ENCODE measurements at places on chromosomes 11 and 22.
A peak's percentile ranks its signal among the peaks of the same experiment; 100 is the strongest.

GRCh38 chr22:47068626-47068996 lies 306.2 kb downstream of the TBC1D22A start:
- DNase-seq, result no peak

GRCh38 chr11:108432783-108433182 lies 34.5 kb downstream of the C11orf65 start:
- peak; percentile 87 for DNase-seq

DNA sequence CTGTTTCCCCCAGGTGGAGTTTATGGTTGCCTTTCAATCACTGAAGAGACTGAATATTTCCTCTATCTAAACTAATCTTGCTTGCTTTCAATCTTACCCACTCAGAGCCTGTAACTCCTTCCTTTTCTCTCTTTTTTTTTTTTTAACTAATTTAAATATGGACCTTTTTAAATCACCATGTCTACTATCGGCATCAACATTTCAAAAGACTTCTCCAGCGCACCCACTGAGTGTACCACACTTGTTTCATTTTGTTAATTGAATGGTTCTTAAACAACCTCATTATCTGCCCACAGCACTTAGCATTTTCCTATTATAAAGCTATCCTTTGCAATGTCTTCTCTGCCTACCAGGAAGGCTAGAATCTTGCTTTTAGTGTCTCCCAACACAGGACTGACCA lies 1212.5 kb downstream of the LRRC4C start:
- DNase-seq, result no peak

DNA sequence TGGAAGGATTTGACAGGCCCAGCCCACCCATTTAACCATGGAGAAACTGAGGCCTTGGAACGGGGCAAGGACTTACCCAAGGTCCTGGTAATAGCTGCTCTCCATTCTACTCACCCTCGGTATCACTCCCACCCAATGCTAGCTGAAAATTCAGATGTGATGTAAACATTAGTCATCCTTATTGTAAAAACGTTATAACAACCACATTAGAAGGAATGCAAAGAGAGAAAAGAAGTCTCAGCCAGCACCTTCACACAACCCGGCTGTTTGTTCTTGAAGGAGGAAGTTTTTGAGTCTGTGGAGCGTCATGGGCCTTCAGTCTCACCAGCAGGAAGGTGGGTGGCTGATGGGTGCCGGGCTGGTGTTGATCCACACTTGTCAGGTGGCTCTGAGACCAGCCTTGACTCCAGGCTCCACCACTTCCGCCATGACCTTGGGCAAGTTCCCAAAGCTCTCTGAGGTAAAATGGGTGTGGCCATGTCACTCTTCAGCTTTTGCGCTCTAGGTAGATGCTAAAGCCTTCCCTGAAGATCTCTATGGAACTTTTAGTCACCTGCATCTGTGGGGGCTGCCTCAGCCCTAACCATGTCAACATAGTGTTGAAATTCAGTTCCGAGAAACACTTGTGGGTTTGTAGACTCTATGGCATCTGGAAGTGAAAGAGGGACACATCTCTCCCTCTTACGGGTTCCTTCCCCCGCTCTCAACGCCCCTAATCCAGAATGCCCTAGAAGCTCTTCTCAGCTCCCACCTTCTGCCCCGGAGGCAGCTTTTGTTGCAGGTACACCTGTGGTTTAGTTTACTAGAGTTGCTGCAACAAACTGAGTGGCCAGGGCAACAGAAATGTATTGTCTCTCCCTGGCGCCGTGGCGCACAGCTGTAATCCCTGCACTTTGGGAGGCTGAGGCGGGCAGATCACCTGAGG lies 14.8 kb downstream of the CD6 start:
- DNase-seq, result no peak

DNA sequence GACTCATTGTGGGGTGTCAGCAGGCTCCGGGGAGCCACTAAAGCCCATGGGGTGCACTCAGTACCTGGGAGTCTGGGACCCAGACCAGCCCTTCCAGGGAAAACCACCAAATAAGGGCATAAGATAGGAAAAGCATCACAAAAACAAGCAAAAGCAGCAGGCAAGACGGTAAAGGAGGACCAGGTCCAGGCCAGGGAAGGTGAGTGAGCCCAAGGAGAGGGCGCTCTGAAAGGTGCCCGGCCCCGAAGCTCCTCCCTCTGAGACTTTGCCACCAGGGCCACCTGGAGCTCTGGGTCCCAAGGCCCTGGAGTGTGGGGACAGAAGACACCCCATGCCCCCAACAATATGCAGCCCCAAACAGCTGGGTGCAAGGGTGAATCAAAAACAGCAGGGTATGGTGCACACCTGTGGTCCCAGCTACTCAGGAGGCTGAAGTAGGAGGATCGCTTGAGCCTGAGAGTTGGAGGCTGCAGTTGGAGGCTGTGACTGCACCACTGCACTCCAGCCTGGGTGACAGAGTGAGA lies 5.2 kb upstream of the IL17REL start:
- DNase-seq, result no peak

GRCh38 chr11:117953024-117953671 lies 23.9 kb upstream of the TMPRSS13 start:
- no peak for DNase-seq

DNA sequence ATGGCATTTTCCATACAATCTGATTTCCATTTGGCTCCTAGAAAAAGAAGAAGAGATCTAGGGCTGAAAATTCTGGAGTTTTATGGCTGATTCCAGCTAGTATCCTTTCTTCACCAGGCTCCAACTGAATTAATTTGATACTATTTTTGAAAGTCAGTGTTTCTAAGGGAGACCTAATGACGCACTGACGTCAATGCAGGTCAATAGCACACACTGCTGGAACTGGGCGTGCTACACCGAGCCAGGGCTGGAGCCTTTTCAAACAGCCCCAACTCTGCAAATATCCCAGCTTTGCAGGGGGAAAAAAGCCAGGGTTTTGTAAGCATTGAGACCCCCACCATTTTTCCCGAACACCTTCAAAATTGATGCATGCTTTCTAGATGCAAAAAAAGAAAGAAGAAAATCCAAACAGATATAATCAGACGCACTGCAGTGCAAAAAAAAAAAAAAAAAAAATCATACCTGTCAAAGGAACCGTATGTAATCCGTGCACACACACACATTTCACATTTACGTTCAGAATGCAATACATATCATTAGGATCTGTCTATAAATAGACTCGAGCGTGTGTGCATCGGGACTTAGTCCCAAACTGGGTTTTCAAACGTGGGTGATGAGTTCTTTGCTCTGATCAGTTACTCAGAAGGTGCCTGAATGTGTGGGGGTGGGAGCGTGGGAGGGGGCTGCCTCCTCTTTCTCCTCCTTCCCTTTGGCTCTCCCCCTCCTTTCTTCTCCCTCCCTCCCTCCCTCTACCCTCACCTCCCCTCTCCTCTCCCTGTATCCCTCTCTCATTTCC lies 124.5 kb upstream of the HSD17B12 start:
- no peak for DNase-seq

- DNase-seq, result peak; percentile 35
Measured at GRCh38 chr11:61923166-61924063, 6.0 kb upstream of the RAB3IL1 start.

GRCh38 chr11:10601837-10602236 lies 33.4 kb upstream of the LYVE1 start:
- peak; percentile 95 for DNase-seq

DNA sequence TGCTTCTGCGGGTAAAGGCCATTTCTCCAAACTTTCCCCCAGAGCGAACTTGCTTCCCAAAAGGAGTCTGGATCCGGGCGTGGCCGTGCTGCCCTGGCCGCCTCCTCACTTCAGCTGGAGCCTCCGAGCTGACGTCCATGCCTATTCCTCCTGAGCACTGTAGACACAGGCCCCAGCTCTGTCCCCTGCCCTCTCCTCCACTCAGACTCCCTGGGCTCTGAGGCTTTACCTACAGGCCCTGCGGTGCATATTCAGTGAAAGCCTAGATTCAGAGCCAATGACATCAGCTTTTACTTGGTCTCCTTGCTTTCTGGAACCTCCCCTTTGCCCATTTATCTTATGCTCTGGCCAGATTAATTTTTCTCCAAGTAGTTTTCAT lies 9.7 kb downstream of the LRP5 start:
- DNase-seq, result no peak
